ENCODE measurements at places on chromosomes 6 and 20.

GRCh38 chr6:83314693-83315092 lies 116.2 kb downstream of the ME1 start:
- H3K4me3 ChIP-seq = no peak overlapping the region
- no peaks in the 10 kb centered on the region for H3K4me1 ChIP-seq

DNA sequence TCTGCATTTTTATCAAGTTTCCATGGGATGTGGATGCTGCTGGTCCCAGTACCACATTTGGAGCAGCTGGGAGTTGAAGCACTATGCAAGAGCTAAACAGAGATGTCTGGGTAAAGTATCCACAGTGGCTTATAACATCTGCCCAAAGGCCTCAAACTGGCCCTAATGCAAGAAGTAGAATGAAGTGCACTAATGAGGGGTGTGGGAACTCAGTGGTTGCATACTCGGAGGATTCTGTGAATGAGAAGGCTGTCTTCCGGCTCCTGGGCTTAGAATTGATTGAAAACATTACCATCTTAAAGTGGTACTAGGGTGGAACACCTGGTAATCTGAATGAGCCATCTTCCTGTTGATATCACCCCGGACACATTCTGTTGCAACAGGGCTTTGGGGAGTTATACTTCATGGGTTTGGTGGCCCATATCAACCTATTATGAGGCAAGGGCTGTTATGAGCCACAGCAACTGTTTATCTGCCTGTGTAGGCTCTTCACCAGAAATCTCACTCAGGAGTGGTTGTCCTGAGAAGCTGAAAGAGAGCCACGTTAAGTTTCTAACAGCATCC lies 54.7 kb upstream of the SNRPB2 start:
- H3K36me3 ChIP-seq = no peaks in the 10 kb centered on the region
- no peaks in the 10 kb centered on the region for H3K27me3 ChIP-seq
- no peak overlapping the region for H3K27ac ChIP-seq
- H3K4me3 ChIP-seq = no peak overlapping the region
- no peaks in the 10 kb centered on the region for H3K4me1 ChIP-seq

- H3K4me1 ChIP-seq = no peaks in the 10 kb centered on the region
- H3K27me3 ChIP-seq = no peaks in the 10 kb centered on the region
- no peak overlapping the region for H3K4me3 ChIP-seq
- no peak overlapping the region for H3K27ac ChIP-seq
- H3K36me3 ChIP-seq = no peaks in the 10 kb centered on the region
Observed at GRCh38 chr6:133399426-133399825, 158.3 kb downstream of the EYA4 start.

- H3K27me3 ChIP-seq = no peaks in the 10 kb centered on the region
- peak overlapping the region; percentile 49 for H3K4me3 ChIP-seq
- peak; percentile 25 for DNase-seq
- H3K4me1 ChIP-seq = peaks cover 5% of the 10 kb centered on the region
- no peaks in the 10 kb centered on the region for H3K36me3 ChIP-seq
Observed at GRCh38 chr6:24126586-24127192, 674 bp downstream of the NRSN1 start.

GRCh38 chr6:71335544-71335943 lies 46.9 kb downstream of the OGFRL1 start:
- DNase-seq = no peak
- H3K27me3 ChIP-seq = no peaks in the 10 kb centered on the region
- no peaks in the 10 kb centered on the region for H3K36me3 ChIP-seq
- no peak overlapping the region for H3K27ac ChIP-seq
- H3K4me3 ChIP-seq = no peak overlapping the region
- H3K4me1 ChIP-seq = no peaks in the 10 kb centered on the region

- H3K36me3 ChIP-seq = peaks cover 13% of the 10 kb centered on the region
- H3K4me3 ChIP-seq = peak within 1 kb of the TSS; percentile 92
- H3K4me1 ChIP-seq = peaks cover 28% of the 10 kb centered on the region
- DNase-seq = peak; percentile 94
Observed at GRCh38 chr6:131950767-131951575, at the start of gene CCN2. TSS of gene CCN2 (minus strand) at chr6:131951372. CDS start at chr6:131951172, 200 bp downstream.

- no peaks in the 10 kb centered on the region for H3K4me1 ChIP-seq
- H3K27me3 ChIP-seq = no peaks in the 10 kb centered on the region
- H3K27ac ChIP-seq = no peak overlapping the region
- H3K36me3 ChIP-seq = peaks cover 12% of the 10 kb centered on the region
- no peak for DNase-seq
Observed at GRCh38 chr6:131929976-131930375, 21.2 kb downstream of the CCN2 start.

DNA sequence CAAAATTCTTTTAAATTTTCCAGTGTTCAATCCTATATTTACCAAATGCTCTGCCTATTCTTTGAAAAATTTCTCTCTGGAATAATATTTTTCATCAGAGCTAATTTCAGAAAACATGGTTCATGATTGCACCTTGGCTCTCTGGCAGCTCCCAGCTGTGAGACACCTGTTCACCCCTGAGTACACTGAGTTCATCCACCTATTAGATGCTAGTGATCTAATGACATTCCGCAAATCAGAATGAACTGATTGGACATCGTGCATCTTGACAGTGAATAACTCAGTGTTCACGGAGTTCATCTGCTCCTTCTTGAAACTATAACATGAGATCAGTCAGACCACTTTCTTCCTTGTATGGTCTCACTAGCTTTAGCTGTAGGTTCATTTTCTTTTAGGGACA lies 3.9 kb upstream of the SHPRH start:
- no peak for DNase-seq
- H3K27me3 ChIP-seq = no peaks in the 10 kb centered on the region
- no peaks in the 10 kb centered on the region for H3K4me1 ChIP-seq
- H3K36me3 ChIP-seq = no peaks in the 10 kb centered on the region

- H3K4me3 ChIP-seq = no peak overlapping the region
- no peaks in the 10 kb centered on the region for H3K27me3 ChIP-seq
- no peaks in the 10 kb centered on the region for H3K36me3 ChIP-seq
Observed at GRCh38 chr20:33068251-33068939, 11.0 kb upstream of the BPIFB4 start.

DNA sequence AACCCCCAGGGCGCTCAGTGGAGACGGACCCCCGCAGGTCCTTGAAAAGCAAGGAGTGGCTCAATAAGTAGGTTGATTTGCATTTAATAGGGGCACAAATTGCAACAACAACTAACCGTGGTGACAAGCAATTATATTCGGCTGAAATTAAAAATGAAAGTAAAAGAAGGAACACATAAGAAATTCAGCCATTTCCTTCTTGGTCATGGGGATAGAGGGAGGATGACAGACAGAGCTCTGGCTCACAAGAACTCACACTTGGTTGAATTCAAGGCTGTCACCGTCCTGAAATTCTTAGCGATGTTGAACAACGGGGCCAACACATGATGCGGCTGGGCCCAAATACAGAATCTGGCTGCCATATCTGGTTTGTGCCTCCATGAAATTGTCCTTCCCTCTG lies 129.0 kb downstream of the EDN3 start:
- H3K36me3 ChIP-seq = no peaks in the 10 kb centered on the region
- no peak overlapping the region for H3K27ac ChIP-seq
- no peaks in the 10 kb centered on the region for H3K27me3 ChIP-seq
- no peaks in the 10 kb centered on the region for H3K4me1 ChIP-seq

- no peak for DNase-seq
- no peak overlapping the region for H3K27ac ChIP-seq
Observed at GRCh38 chr6:43953256-43953655, 174.0 kb downstream of the MRPL14 start.

DNA sequence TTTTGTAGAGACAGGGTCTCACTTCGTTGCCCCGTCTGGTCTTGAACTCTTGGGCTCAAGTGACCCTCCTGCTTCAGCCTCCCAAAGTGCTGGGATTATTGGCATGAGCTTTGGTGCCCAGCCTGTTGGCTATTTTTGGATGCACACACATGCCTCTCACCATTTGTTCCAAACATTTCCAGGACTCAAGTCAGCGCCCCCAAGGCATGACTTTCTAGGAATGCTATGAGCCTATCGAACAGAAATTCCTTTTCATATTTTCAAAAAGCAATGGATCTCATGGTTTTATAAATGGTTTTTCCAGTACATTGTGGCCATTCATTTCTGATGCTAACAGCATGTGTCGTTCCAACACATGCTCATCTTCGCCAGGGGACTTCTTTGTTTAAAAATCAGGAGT lies 119.3 kb upstream of the NAA20 start:
- no peak overlapping the region for H3K27ac ChIP-seq
- H3K4me3 ChIP-seq = no peak overlapping the region
- no peaks in the 10 kb centered on the region for H3K27me3 ChIP-seq
- no peaks in the 10 kb centered on the region for H3K4me1 ChIP-seq

GRCh38 chr20:52981051-52981450 lies 8.9 kb downstream of the TSHZ2 start:
- no peak for DNase-seq
- no peaks in the 10 kb centered on the region for H3K27me3 ChIP-seq
- H3K4me1 ChIP-seq = no peaks in the 10 kb centered on the region

- DNase-seq = no peak
- no peaks in the 10 kb centered on the region for H3K4me1 ChIP-seq
Observed at GRCh38 chr6:144144996-144145395, 5.3 kb upstream of the STX11 start.

DNA sequence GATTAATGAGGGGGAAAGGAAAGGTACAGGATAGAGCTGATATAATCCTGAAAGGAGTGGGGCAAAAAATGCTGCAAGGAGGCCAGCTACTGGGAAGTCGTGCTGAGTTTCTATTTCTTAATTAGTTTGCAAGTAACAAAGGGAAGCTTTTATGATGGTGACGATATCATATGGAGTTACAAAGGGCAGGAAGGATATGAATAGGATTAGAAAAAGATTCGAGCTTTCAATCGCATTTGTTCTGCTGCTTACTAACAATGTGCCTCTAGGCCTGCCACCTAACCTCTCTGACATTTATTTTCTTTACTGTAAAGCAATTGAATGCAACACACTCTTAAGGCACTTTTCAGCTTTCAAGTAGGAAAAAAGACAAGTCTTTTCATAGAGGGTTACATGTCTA lies 219.2 kb downstream of the CLVS2 start:
- H3K4me1 ChIP-seq = no peaks in the 10 kb centered on the region
- H3K4me3 ChIP-seq = no peak overlapping the region
- H3K27ac ChIP-seq = no peak overlapping the region
- DNase-seq = no peak
- no peaks in the 10 kb centered on the region for H3K27me3 ChIP-seq

DNA sequence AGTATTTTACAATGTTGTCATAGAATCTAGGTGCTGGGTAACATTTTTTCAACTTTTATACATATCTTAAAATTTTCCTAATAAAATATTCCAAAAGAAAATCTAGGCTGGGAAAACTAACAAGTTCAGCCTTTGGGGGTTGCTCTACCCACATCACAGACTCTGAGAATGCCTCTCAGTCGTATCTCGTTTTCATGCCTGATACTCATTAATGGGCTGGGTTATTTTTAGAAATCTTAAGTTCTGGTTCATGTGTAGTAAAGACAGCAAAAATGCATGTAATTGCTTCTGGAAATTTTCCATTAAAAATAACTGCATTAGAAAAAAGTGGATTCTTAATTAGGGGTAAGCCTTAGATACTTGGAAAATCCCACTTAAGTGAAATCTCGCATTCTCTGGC lies 149.3 kb downstream of the SLC24A3 start:
- no peak overlapping the region for H3K4me3 ChIP-seq
- no peak for DNase-seq
- H3K36me3 ChIP-seq = no peaks in the 10 kb centered on the region

GRCh38 chr6:6856538-6857523 lies 250.9 kb upstream of the RREB1 start:
- DNase-seq = no peak
- no peaks in the 10 kb centered on the region for H3K36me3 ChIP-seq
- H3K4me1 ChIP-seq = peaks cover 13% of the 10 kb centered on the region

GRCh38 chr6:32744776-32745175 lies 3.6 kb downstream of the HLA-DQA2 start:
- no peaks in the 10 kb centered on the region for H3K27me3 ChIP-seq
- no peak for DNase-seq
- H3K4me1 ChIP-seq = no peaks in the 10 kb centered on the region

DNA sequence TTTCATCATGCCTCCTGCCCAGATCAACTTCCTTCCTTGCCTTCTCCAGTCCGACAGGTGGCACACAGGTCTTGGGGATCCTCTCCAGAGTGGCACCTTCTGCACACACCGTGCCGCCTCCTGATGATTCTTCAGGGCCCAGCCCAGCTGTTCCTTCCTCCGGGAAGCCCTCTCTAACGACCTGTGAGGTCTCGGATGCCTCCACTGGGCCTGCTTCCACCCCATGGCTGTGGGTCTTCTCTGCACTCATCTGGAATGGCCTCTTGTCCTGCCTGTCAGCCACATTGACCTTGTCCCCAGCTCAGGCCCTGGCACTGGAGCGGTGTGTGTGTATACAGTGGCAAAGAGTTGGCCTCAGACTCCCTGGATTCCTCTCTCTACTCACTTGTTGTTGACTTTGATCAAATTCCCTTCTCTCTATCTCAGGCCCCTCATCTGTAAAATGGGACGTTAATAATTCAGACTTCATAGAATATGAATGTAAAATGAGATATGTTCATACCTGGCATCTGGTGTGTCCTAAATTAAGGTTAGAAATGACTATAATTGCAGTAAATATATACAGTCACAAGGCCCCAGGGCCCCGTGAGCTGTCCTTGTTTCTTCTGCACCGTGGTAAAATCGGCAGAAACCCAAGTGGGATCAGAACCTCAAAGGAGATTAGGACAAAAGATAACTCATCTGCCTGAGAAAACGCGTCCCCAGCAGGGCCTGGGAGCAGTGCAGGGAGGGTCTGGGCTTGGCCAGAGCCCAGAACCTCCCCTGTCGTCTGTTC lies 1.5 kb downstream of the FAM210B start:
- peaks cover 9% of the 10 kb centered on the region for H3K4me1 ChIP-seq
- H3K27ac ChIP-seq = no peak overlapping the region
- no peak for DNase-seq
- no peak overlapping the region for H3K4me3 ChIP-seq

GRCh38 chr6:117072134-117072533 lies 193.2 kb upstream of the VGLL2 start:
- no peaks in the 10 kb centered on the region for H3K36me3 ChIP-seq
- no peaks in the 10 kb centered on the region for H3K27me3 ChIP-seq
- H3K27ac ChIP-seq = no peak overlapping the region
- peaks cover 2% of the 10 kb centered on the region for H3K4me1 ChIP-seq
- no peak overlapping the region for H3K4me3 ChIP-seq
- no peak for DNase-seq

- no peak for DNase-seq
- no peaks in the 10 kb centered on the region for H3K27me3 ChIP-seq
- H3K4me3 ChIP-seq = no peak overlapping the region
Observed at GRCh38 chr6:143270026-143270425, 180.5 kb downstream of the ADAT2 start.

DNA sequence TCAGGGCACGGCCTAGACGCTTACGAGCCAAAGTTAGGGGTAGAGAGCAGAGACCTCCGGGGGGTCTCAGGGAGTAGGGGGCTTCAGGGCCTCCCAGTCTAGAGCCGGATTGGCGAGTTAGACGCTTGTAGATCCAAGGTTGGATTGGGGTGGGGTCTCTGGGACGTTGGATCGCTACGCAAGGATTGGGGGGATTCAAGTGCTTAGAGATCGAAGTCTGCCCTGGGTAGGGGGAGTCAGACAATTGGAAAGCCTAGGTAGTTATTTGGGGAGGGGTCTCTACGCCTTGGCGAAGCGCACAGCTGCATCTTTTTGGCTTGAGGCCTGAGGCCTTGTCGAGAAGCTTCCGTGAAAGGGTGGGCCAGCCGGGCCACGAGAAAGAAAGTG lies 469 bp downstream of the STX16 start:
- H3K27me3 ChIP-seq = no peaks in the 10 kb centered on the region
- no peak for DNase-seq
- peak overlapping the region; percentile 81 for H3K4me3 ChIP-seq
- no peaks in the 10 kb centered on the region for H3K36me3 ChIP-seq
- H3K4me1 ChIP-seq = peaks cover 9% of the 10 kb centered on the region

Data from H1 (cell line).